ENCODE measurements at places on chromosomes 2 and 18. TPM values are rescaled to one million over a fixed set of nuclear protein-coding genes. Genes with fewer than 3 reads are reported as not detected.

DNA sequence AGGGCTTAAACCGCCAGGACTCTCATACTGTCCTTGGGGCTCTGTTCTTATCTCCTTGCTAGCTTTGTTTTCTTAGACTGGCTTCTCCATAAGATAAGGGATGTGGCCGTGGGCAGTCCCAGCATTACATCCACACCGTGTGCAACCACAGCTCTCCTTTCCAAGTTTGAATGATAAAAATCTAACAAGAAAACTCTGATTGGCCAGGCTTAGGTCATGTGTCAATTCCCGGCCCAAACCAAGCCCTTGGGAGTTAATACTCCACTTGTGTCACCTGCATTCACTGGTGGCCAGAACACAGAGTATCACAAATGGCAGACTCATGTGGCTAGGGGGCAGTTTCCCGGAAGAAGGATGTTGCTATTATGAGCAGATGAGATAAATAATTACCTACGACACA is 43.2 kb upstream of the KDM3A start:
- no peak for DNase-seq

The RND3 gene
- total RNA-seq = 96.0 TPM

DNA sequence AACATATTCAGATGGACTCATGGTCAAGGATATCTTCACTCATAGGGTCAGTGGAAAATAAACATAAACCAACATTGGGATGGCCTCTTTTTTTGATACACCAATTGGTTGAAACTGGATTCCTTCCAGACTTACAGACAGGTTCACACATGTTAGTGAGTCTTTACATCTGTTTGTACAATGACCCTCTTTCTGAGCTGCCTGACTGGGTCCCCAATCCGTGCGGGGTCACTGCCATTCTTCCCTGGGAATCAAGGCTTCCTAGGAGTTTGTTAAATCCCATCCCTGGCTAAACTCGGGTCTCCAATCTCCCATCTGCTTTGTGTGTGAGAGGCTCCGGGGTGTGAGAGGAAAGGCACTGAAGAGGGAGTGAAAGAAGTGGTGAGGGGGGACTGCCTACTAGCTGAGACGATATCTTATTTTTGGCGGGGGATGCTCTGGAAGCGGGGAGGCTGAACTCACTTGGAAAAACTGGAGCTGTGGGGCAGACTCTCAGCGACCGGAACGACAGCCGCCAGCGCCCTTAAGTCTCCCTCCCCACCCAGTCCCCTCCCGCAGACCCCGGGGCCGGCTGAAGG is 487 bp downstream of the STARD6 start:
- DNase-seq = peak; percentile 8

DNA sequence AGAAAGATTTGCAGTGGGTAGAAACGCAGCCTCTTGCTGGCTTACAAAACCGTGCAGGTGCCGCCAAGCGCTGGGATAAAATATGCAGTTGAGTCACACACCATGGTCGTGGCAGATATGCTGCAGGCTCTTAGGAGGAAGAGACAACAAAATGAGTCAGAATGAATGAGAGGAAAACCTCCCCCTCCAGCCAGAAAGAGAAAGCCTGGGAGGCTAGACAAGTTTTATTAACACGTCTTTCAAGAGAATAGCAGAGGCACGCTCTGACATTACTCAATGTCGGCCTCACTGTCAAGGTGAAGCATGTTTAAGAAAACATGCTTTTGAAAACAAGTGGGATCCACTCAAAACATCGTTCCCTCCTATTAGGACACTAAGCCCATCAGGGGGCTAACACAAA is 37.1 kb upstream of the ZCCHC2 start:
- DNase-seq = peak; percentile 69

The RIT2 gene
- not detected for total RNA-seq

- DNase-seq = peak; percentile 3
These were observed 336.5 kb downstream of the MEIS1 start for GRCh38 chr2:66771359-66771976.

The IL1F10 gene
- not detected for total RNA-seq

GRCh38 chr18:8707556-8708300 is 2.4 kb downstream of the MTCL1 start:
- no peak for DNase-seq

The CYP20A1 gene
- 24.8 TPM for total RNA-seq

- no peak for DNase-seq
These were observed 10.3 kb downstream of the CNRIP1 start for GRCh38 chr2:68309426-68309825.

DNA sequence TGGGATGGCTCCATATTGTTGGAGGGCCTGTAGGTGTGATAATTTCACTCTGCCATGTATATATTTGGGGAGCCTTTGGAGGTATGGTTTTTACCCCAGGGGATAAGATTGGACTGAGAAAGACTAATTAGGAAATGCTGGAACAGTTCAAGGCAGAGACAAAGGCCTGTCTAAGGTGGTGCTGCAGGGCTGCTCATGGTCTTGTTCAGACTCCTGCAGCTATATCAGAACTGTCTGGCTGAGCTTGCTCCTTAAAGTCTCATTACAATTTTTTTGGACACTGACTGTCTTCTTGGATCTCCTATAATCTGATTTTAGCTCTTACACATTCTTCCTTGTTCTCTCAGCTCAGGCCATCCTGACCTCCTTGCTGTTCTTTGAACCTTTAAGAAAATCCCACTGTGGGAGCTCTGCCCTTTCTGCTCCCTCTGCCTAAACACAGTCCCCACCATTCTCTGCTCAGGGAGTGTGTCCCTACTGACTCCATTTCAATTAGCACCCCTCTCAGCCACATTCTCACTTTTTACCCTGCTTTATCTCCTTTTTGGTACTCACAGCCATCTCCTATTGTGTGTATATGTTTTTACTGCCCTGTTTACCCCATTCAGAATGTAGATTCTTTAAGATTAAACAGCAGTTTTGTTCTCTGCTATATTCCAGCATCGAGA is 468.7 kb upstream of the FANCL start:
- no peak for DNase-seq

GRCh38 chr2:218722419-218722818 is 11.8 kb downstream of the TTLL4 start:
- DNase-seq = no peak

The THUMPD2 gene
- 14.0 TPM for total RNA-seq

The VWC2L gene
- total RNA-seq = not detected

DNA sequence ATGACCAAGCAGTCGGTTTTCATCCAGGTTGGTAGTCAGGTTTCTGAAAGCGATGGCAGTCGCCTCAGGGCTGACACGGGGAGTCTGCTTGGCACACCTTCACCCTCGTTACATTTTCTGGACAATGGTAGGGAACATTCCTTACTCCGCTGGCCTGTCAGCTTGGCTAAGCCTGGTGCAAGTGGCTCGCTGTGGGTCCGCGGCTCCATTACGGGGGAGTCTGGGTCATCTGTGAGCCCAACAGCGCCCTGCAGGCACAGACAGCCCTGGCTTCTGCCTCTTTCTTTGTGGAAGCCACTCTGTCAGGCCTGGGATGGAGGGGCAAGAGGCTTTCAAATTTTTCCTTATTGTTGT is 95.6 kb downstream of the HDAC4 start:
- no peak for DNase-seq

The CEP192 gene
- 30.8 TPM for total RNA-seq

DNA sequence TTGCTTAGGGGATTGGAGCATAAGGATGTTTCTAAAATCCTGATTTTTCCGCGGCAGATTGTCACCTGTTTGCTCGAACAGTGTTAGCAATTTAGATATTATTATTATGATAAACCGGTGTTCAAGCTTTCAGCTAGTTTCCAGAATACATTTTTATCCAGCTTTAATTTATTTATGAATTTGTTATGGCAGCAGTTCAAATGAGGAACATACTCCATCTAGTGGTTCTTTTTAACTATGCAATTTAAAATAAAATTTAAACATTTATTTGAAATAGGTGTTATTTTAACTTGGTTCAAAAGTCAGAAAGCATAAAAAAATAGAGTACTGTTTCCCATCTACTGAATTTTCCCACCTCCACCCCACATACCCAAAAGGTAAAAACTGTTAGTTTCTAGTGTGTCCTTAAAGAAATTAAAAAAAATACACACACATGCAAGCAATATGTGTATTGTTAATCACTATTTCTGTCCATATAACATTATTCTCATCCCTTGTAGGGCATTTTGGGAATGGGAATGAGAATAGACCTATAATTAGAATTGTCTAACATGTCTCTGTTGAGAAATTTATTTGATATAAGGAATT is 23.2 kb downstream of the ACOXL start:
- no peak for DNase-seq

DNA sequence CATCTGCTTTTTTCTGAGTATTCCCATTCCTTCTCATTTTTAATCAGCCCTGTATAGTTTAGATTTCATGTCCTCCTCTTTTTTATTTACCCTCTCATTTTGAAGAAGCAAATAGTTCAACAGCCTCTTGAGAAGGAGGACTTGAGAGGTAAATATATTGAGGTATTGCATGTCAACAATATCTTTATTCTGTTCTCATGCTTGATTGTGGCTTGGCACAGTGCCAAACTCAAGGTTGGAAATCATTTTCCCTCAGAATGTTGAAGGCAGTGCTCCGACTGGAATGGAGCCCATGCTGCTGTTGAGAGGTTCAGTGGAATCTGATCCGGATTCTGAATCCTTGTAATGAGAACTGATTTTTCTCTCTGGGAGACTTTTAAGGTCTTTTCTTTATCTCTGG is 31.0 kb upstream of the GALNT3 start:
- peak; percentile 62 for DNase-seq

DNA sequence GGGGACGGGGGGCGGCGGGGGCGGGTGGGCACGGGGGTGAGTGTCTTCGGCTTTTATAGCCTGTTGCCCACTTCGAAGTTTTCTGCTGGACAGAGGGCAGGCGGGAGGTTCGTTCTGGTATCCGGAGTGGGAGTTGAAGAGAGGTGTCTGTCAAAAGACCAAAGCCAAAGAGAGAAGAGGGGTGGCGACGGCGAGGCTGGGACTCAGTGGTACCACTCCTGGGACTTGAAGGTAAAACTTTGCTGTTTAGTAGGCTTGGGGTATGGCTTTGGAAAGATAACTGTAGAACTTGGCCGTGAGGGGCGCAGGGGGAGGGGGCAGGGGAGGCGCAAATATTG is 215.8 kb upstream of the DTNA start:
- DNase-seq = no peak

The LRRTM4 gene
- total RNA-seq = not detected

DNA sequence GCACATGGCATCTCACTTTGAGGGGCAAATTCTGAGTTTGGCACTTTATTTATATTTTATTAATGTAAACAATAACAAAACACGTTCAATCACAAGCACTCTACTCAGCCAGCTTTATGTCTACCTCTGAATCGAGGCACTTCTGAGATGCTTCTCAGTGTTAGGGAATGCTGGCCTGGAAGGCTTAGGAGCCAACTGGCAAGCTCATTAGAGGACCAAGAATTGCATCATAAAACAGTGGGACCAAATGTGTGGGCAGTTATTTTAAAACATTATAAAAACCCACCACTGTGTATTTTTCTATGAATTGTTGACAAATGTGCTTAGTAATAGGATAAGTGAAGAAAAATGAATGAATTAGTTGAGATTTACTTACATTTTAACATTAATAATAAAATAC is 46.8 kb upstream of the SMIM21 start:
- no peak for DNase-seq

GRCh38 chr2:62263076-62263715 is 67.3 kb downstream of the B3GNT2 start:
- DNase-seq = no peak

- no peak for DNase-seq
These were observed 20.0 kb upstream of the LPIN1 start for GRCh38 chr2:11726384-11726783.

DNA sequence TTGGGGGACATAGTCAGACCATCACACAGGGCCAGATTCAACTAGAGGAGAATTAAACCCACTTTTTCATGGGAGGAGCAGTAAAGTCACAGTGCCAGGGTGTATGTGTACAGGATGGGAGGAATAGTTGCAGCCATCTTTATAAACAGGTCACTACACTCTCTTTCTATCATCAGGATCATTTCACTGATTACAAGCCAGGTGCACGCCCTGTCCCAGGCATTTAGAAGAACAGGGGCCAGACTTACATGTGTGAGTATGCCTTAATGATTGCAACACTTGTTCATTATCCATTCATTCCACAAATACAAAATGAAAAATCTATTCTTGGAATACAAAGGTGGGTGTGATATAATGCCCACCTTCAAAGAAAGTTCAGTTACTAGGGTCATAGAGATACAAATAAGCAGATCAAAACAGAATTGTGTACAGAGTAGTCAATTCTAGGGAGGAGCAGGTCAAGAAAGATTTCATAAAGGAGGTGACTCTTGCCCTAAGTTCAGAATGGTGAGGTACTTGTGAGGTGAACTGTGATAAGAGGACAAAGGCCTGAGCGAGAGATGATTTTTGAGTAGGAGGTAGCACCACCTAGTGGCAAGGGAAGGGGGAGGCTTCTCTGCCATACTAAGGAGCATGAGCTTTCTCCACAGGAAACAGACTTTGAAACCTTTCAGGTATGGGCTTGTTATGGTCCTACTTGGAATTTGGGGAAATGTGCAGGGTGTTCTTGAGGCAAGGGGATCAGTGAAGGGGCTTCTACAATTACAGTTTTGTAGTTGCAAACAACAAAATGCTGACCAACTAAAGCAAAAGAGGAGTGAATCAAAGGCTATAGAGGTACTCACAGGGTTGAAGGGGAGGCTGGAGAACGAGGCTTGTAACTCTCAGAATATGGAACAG is 156.3 kb downstream of the SUCLG1 start:
- peak; percentile 34 for DNase-seq

DNA sequence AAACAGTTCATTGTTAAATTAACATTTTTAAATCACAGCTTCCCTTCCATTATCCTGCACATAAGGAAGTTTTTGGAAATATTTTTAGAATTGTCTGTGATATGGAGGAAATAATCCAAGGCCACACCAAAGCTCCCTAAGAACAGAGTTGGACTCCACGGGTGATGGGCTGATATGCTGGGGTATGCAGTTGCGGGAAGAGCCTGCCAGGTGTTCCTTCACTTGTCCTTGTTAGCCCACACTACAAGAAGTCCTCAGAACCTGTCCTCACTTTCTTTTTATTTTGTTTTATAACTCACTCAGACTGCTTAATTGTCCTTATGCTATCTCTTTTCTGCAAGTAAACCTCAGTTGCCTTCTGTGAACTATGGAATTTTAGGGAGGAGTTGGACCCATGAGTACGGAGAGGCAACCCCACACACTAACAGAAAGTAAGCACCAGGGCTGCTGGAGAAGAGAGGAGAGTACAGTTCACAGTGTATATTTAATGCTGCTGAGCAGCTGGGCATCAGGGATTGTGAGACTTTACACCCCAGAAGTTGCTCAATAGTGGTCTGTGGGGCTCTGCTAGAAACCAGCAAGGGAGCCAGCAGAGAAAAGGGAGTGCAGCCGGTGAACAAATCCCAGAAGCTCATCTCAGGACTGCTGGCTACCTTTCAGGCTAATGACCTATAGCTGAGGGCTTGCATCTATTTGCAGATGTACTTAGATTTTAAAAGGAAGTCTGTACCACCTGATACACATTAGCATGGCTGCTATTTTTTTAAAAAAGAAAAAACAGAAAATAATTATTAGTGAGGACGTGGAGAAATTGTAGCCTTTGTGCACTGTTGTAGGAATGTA is 280.1 kb upstream of the STON1 start:
- DNase-seq = peak; percentile 84

The SANBR gene
- total RNA-seq = 16.8 TPM

Data from LHCN-M2 (cell line).